ENCODE measurements at places on chromosomes 4 and X.

GRCh38 chr4:4945829-4946228 lies 73.4 kb downstream of the CYTL1 start:
- DNase-seq: no peak

- DNase-seq: no peak
Observed at GRCh38 chr4:87427518-87427868, 5.1 kb downstream of the NUDT9 start.

GRCh38 chr4:12902735-12903134 lies 581.4 kb downstream of the RAB28 start:
- no peak for DNase-seq

DNA sequence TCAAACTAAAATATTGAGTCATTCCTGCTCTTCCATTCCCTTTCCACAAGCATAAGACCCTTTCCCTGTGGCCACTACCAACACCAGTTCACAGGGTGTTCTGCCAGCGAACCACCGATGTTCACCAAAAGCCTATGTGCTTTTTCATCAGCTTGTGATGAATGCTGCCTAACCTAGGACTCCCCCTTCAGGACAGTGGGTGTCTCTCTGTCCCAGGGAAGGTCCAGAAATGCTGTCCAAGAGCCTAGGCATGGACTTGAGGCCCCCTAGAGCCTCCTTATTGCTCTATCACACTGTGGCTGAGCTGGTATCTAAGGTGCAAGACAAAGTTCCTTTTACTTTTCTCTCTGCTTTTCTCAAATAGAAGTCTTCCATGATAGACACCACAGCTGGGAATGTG lies 1015.6 kb downstream of the PCDH19 start:
- no peak for DNase-seq

GRCh38 chr4:127403471-127404084 lies 229.2 kb upstream of the INTU start:
- no peak for DNase-seq

DNA sequence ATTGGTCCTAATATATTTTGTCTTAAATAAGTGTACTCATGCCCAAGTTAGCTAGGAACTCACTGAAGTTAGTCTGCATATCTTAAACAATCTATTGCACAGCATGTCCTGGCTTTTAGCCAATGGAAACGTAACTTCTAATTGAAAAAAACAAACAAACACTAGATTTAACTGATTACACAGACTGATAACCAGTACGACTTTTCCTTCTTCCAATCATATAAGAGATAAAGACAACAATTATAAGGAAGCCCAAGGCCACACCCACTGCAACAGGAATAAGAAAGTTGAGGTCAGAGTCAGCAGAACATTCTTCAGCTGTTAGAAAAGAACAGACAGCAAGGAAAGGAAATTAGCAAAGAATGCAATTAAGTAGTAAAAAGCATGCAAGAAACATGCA lies 40.8 kb downstream of the LAMP2 start:
- DNase-seq: no peak

GRCh38 chr4:38621028-38621684 lies 42.8 kb upstream of the KLF3 start:
- peak; percentile 100 for DNase-seq

DNA sequence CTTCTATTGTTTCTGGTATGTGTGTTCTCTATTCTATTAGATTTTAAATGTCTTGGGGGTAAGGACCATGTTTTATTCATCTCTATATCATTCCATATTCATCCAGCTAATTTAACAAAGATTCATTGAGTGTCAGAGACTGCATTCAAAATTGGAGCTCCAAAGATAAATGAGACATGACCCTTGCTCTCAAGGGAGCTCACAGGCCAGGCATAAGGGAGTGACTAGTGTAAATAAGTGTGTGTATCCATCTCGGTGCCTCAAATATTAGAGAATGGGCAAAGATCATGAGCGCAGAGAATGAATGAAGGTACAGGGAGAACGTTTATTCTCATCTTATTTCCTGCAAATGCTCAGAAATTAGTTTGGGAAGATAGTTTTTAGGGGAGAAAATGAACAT lies 150.1 kb upstream of the CASK start:
- DNase-seq: no peak

GRCh38 chr4:87121341-87122065 lies 98.9 kb downstream of the KLHL8 start:
- peak; percentile 99 for DNase-seq

DNA sequence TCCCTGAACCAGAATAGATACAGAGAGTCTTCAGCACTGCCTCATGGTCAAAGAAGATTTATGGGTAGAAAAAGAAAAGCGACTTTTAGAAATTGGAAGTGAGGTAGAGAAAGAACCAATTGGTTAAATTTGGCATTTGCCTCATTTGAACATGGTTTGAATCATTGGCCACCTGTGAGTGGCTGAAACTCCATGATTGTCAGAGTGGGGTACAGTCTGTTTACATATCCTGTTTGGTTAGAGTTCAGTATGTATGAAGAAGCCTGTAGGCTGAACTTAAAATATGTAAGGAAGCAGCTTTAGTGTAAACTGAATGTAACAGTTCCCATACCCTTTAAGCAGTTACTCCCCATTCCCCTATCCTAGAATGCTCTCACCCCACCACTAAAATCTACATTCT lies 76.0 kb upstream of the CTSO start:
- DNase-seq: no peak

- no peak for DNase-seq
Observed at GRCh38 chr4:151614561-151614960, 146.2 kb downstream of the GATB start.

- no peak for DNase-seq
Observed at GRCh38 chr4:911221-911751, 20.8 kb downstream of the GAK start.

DNA sequence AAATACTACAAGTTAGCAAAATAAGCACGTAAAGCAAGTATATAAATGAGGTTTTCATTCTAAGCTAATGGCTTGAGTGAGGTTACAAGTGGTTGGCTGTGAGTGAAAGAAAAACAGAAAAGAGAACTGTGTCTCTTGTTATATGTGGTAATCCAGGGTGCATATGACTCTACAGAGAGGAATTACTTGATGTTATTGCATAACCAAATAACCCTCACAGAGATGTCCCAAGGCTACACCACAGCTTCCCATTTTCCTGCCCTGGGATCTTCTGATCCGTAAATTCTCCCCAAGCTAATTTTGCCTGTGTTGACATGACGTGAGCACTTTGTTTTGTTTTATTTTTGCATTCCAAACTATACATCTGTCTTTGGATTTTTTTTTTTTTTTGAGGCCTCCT lies 470.0 kb upstream of the INTU start:
- DNase-seq: peak; percentile 53

DNA sequence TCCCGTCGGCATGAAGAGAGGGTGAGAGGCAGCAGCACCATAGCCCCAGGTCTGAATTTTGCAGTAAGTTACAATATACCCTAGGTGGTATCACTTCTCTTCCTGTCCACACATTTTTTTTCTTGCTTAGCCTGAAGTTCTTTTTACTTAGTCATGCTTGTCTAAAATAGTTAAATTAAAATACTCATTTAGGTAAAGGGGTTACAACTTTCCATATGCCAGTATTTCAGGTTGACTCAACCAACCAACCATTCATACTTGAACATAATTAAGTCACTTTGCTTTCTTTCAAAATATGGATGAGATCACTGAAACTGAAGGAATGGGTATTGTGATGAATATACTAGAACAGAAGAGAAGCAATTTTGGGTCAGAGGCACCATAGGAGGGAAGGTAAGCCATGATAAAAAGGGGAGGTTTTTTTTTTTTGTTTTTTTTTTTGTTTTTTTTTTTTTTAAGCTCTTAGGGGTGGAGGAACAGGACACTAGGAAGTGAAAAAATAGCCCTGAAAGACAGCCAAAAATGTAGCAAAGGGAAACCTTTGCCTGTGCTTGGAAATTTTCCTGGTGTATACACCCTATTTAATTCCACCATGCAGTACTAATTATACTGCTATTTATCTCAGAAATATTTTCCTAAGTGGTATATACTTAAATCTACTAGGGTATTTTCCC lies 41.8 kb downstream of the RPS6KA3 start:
- peak; percentile 32 for DNase-seq

DNA sequence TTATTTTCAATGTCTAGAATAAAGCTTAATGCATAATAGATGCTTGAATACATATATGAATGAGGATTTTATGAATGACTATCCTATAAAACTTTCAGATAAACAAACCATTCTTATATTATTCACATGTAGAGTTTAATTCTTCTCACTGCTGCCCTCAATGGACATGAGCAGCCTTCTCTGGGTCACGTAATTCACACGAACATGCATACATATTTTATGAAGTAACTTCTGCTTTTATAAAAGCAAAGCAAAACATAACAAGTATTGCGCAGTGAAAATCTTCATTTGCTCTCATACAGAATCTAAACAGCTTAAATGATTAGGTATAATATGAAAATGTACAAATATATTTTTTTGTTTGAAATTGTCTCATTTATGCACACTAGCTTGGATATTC lies 116.7 kb downstream of the TMA16 start:
- no peak for DNase-seq

DNA sequence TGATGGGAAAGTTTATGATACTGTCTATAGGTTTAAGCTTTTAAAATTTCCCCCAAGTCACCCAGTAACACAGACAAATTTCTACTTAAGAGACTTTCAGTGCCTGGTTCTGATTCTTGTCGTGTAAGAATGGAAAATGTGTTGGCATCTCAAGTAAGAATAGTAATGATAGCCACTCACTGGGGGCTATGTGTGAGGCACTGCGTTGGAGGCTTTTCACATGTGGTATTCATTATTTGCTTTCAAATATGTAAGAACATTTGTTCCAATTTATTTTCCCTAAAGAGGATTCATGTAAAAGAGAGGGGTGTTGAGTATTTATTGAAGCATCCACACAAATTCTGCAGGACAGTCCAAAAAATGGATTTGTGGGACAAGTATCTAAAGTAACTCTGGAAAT lies 143.6 kb downstream of the FNIP2 start:
- no peak for DNase-seq

DNA sequence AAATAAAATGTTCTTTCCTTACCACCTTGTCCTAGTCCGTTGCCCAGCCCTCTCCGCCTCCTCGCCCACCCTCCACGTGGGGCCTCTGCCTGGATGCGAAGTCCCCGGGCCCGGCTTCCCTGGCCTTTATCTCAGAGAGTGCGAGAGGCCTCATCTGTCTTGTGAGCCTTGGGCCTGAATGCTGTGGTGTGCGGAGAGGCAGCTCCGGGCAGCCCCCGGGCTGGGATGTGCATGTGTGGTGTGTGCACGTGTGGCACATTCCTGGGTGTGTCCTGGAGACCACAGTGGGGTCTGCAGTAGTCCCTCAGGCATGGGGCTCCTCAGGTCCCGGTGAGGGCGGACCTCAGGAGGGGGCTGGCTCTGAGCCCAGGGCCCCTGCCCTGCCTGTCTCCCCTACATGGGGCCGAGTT lies 31.4 kb downstream of the DOK7 start:
- DNase-seq: no peak

DNA sequence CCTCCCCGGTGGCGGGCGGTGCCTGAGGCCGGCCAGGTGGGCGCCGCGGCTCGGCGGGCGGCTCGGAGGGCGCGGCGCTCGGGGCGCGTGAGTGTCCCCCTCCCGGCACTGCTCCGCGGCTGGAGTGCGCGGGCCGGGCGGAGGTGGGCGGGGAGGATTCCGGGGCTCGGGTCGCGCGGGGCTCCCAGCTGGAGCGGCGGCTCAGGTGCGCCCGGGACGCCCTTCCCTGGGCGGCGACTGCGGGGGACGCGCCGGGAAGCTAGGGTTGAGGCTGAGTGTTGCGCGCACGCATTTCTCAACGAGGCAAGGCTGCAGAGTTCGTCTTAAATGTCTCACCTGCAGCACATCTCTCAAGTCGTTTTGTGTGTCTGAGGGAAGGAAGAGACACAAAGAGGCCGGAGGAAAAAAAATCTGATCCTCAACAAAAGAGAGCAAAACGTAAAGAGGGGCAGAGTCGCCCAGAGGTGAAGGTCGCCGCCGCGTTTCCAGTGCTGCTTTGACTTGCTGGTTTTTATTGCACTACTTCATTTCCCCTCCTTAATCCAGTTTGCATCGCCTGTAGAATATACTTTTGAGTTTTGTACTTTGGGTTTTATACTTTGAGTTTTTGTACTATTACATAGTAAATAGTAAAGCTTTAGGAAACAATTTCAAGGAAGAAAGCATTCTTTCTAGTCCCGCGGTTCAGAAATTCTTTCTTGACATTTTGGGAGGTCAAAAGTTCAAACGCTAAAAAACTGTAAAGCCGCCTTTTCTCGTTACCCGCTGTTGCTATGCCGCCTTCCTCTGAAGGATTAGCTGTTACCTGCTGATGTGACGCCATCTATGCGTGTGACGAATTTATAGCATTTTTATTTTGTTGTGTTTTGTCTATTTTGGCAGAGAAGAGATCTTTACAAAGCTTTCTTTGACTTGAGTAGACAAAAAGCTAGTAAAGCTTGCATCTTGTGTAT lies 106.5 kb upstream of the STOX2 start:
- peak; percentile 9 for DNase-seq

GRCh38 chr4:2696423-2696822 lies 59.7 kb downstream of the TNIP2 start:
- DNase-seq: peak; percentile 6

DNA sequence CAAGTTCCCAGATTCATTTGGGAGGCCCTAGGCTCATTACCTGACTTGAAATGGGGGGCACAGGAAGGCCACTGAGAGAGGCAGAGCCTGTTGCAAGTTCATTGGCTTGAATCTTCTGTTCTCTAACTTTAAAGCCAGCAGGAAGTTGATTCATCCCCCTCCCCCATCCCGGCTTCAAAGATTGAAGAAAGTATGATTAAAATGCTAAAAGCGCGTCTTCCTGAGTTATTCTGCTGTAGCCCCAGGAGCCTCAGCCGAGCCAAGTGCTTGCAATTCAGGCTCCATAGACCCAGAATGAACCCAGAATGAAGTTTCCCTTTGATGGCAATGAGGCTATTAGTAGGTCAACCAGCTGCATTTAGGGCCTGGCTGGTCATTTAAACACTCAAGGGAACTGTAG lies 14.7 kb downstream of the CHST7 start:
- peak; percentile 44 for DNase-seq

DNA sequence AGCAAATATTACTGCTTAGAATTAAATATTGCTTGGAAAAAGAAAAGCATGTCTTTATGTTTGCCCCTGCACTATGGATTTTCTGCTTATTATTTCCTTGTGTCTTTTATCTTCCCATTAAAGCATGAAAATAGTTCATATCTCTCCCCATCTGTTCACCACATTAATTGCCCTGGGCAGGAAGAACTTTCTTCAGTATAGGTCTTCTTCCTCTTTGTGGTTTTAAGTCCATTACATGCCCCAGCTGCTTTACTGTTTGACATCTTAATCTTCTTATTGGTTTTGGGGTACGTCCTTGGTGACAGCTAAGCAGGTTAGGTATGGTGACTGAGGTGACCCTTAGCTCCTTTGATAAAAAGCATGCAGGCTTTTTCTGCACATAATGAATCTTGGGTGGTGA lies 157.3 kb downstream of the AASDH start:
- no peak for DNase-seq
